H4 (cell line): ENCODE measurements at places on chromosomes 11 and 22.

- DNase-seq, result no peak
Observed at GRCh38 chr22:22133910-22134309, 110.7 kb upstream of the VPREB1 start.

- no peak for DNase-seq
Observed at GRCh38 chr11:126104420-126104819, 41.8 kb upstream of the CDON start.

- DNase-seq, result no peak
Observed at GRCh38 chr11:110076371-110076965, 16.7 kb upstream of the ZC3H12C start.

DNA sequence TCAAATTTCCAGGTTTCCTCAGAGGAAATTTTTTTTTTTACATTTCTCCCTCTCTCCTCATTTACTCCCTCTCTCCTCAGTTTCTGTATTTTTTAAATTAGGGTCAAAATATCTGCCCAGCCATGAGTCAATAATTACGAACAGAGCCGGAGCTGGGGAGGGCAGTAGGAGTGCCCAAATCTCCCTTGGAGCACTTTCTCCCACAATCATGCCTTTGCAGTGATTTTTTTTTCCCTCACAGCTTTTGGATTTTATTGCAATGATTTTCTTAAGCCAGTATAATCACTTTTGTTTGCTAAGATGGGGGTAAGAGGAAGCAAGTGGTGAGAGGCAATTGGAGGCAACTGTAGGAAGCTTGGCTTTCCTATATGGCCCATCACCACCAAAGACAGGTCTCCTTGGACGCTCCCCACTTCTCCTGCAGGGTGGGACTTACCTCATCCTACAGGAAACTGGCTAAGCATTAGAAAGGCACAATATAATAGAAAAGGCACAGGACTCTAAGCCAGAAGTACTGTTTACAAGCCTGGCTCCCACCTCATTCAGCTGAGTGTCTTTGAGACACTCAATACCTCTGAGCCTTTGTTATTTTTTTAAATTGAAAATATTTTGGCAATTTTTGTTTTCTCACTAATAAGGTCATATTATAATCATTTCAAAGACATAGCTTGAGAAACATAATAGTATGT is 192.6 kb upstream of the PITPNB start:
- no peak for DNase-seq

DNA sequence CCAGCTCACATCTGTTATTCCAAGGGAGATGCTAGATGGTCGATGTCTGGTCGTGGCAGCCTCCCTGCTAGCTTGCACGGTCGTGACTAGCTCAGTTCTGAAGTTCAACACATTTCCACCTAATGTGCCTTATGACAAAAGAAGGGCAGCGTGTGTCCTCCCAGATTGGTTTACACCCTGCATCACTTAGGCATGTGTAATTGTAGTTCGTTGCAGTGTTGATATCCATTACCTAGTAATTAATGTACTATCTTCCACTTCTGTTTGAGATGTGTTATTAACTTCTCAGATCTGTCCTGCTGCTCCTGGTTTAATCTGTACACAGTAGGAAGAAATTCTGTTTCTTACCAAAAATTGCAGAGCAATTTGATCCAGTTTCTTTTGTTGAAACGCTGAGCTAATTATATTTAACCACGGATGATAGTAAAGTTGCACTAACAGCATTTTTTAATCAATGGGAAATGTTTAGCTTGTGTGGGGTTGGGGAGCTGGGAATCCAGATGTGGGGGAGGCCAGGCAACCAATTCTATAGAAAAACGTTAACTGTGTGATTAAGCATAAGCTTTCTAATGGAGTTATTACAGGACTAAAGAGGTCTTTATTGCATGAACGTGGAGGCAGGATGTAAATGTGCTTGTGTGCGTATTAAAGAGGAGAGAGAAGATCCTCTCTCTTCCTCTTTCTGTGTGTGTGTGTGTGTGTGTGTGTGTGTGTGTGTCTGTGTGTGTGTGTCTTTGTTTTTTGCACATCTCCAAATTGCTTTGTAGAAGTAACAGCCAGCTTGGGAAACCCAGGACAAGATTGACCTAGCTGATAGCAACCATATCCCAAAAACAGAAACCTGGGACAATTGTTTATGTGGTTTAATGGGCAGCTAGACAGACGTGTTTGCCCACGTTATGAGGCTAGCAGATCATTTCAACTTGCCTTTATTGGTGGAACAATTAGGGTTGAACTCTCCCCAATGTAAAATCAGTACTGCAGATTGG is 145.7 kb upstream of the TTC12 start:
- no peak for DNase-seq

DNA sequence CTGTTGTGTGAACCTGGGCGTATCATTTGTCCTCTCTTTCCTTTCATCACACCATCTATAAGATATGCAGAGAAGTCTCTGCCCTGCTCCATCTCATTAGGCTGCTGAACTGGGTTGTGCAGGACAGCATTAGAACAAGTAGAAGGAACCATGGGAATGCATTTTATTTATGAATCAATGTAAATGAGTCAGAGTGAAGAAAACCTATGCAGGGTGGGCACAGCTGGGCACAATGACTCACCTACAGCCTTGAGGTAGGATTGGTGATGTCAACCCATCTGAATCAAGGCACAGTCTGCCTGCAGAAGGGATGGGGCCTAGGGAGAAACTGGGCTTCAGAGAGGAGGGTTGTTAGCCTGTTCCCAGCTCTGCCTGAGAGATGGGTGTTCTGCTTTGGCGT is 123.4 kb downstream of the CSNK2A3 start:
- peak; percentile 23 for DNase-seq
